DMS79 (cell line): ENCODE measurements at places on chromosomes 11 and 22.

GRCh38 chr22:48706934-48707762, 1120.5 kb downstream of the BRD1 start:
- no peak for DNase-seq

- DNase-seq = no peak
Observed at GRCh38 chr11:64027651-64028397, 7.9 kb upstream of the FLRT1 start.

DNA sequence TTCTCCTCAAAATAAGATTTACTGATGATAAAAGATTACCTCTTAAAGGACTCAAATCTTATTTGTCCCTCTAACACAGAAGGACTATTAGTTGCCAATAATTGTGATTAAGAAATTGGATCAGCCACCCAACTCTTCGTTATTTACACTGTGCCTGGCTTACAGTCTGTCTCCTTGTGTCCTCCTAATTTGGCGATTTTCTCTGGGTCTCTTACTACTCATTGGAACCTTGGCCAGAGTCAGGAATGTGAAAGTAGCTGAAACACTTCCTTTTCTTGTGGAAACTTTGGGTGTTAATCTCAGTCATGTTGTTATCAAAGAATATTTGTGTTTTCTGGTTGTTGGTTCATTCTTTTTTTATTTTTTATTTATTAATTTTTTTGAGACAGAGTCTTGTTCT, 83.2 kb downstream of the TEAD1 start:
- DNase-seq = no peak

DNA sequence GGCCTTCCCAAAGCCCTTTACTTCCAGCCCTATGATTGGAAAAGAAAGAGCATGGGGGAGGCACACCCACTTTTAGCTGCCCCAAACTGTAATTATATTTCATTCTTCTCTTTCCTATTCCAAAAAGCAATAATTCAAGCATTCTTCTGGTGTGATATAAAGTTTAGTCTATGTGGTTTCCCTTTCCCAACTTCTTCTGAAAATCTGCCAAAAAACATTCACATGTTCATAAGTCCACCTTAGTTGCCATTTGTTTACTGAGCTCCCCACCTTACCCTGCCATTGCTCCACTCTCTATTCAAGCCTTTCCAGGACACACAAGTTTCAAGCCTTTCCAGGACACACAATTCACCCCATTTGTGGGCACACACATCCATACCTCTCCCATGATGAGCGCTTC, 111.6 kb upstream of the BMAL1 start:
- no peak for DNase-seq

DNA sequence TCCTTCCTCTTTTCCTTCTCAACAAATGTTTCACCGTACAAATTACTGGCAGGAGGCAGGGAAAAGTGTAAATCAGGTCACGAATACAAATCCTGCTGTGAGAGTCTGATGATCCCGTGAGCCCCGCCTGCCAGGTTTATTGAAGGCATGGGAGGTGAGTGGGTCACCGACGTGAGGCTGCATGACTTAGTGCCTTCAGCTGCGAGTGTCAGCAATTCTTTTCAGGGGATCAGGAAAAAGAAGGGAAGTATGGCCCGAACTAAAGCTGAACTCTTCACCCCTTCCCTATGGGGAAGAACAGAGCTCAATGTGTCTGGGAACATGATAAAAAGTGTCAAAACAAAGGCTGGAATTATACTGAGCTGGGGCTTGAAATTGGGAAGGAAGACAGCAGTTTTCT, 166.2 kb downstream of the OPCML start:
- DNase-seq = no peak

DNA sequence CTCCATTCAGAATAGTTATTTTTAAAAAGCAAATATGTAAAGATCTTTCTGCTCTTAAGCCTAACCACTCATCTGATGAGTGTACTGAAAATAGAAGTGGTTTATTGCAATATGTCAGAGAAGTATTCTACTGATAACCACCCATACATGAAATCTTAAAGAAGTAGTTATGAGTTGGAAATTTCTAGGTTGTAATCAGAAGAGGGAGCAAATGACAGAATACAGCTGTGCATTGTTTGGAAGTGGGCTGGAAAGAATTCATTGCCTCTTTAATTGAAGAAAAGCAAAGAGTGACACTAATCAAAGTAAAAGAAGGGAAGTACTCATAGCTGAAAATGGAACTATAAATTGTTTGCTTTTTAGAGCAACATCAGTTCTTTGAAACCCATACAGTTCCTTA, 39.4 kb downstream of the FDX1 start:
- DNase-seq = no peak

GRCh38 chr22:35212009-35212408, 45.3 kb upstream of the HMGXB4 start:
- DNase-seq = no peak

GRCh38 chr22:19970031-19970478, 28.4 kb upstream of the TXNRD2 start:
- no peak for DNase-seq

DNA sequence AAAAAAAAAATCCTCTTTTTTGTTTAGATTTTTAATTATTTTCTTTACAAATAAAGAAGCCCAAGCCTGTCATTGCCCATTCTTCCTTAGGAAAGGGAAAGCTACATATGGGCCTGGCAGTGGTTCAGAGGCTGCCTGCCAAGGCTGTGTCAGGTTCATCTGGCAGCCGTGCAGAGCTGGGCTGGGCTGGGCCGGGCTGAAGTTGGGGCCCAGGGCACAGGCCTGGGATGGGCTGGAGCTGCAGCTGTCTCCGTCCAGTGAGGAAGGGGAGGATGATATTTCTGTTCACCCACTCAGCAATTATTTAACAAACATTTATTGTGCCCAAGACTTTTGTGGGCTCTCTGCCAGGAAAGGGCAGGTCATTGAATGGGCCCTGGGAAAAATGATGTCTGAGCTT, 4.6 kb downstream of the PRR5L start:
- DNase-seq = no peak

DNA sequence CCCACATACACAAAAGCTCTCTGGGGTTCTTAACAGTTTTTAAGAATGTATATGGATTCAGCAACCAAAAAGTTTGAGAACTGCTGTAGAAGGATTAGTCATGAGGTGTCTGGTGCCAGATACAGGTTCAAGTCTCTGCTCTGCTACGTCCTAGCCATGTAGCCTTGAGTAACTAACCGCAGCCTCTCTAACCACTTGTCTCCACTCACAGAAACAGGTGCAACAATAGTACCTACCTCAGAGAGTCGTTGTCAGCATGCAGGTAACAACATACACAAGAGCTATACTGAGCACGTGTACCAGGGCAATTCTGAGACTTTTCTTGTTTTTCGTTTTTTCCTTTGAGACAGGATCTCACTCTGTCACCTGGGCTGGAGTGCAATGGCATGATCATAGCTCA, 26.9 kb downstream of the CBX7 start:
- DNase-seq = peak; percentile 30

GRCh38 chr11:134751766-134752165, 339.7 kb upstream of the B3GAT1 start:
- DNase-seq = no peak

DNA sequence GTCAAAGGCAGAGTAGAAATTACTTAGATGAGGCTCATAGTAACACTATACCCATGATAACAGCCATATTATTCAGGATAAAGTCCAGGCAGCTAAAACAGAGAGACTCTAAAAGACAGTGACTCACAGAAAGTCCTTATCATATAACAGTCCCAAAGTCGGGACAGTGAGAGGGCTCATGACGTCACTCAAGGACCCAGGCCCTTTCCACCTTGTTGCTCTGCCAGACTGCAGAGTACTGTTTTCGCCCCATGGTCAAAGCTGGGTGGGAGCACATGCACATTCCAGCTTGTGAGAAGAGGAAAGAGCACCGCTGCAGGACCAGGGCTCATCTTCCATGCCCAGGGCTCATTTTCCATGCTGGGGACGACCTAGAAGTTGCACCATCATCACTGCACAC, 29.4 kb upstream of the NUP50 start:
- DNase-seq = no peak

GRCh38 chr11:14881576-14882193, 10.3 kb downstream of the CYP2R1 start:
- no peak for DNase-seq

DNA sequence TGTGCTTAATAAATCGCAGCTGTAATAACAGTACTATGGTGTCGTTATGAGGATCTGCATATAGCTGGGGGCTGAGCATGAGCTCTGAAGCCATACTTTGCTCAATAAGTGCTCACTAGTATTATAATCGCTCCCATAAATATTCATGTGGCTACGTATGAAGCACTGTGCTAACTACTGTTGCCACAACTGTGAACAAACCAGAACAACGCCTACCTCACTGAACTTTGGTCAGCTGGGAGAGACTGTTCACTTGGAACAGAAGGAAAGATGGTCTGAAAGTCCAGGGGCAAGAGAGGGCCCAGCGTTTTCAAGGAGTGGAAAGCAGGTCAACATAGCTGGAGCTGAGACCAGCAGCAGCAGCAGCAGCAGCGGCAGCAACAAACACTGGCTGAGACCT, 141.6 kb downstream of the EFCAB6 start:
- no peak for DNase-seq

- no peak for DNase-seq
Observed at GRCh38 chr11:5242208-5242607, 7.4 kb downstream of the HBG1 start.

- no peak for DNase-seq
Observed at GRCh38 chr11:89293965-89294679, 116.4 kb downstream of the TYR start.

DNA sequence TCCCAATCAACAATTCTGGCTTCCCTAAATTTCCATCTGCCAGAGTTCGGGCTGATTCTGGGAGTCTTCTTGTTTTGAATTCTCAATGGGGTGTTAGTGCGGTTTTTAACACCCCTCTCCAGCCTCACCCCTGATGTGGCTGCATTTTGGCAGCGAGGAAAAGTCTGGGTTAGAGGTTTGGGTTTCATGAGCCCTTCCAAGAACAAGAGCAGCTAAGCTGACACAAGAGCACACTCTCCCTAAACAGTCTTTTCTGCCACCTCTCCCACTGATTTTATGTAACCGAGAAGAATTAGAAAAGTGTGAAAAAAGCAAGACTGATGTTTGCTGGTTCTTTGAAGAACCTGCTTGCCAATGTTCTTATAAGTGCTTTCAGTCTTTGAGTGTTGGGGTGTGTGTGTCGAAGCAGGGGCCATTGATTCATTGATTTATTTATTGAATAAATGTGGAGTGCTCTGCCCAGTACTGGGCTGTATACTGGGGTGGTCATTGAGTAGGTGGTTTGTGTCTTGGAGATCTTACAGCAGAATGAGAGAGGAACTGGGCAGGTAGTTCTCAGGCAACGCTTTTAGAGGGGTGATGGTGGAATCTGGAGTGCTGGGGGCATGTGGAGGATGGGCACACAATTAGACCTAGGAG, 101.5 kb downstream of the TRAF6 start:
- DNase-seq = no peak

GRCh38 chr22:49976439-49977175, 16.0 kb downstream of the PIM3 start:
- DNase-seq = no peak

GRCh38 chr11:69637941-69638871, 2.8 kb upstream of the CCND1 start:
- no peak for DNase-seq

DNA sequence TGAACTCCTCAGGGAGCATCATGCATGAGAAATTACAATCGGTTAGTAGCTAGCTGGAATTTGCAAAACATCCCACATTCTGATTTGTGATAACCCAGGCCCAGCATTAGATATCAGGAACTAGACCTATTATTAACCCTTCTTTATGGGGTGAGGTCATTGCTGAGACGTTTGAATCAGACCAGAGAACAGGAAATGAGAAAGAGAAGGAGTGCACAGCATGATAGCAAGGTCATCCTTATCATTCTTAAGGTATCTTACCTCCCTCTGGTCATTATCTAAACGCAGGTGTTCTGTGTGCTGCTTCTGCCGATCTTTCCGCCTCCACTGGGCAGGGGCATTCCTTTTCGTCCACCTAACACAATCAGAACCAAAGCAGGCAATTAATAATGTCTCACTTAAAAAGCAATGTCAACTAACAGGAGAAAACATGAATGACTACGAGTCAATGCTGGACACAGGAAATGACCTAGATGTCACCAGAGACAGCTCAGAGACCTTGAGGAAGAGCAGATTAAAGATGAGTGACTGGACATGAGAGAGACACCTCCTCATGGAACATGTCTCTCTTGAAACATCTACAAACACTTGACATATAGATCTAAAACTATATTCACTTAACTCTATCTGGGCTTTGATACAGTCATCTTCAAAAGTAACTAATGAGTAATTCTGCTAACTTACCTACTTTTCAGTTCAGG, 78.3 kb upstream of the SCUBE2 start:
- DNase-seq = no peak

- no peak for DNase-seq
Observed at GRCh38 chr22:17266251-17266971, 47.2 kb upstream of the ADA2 start.

DNA sequence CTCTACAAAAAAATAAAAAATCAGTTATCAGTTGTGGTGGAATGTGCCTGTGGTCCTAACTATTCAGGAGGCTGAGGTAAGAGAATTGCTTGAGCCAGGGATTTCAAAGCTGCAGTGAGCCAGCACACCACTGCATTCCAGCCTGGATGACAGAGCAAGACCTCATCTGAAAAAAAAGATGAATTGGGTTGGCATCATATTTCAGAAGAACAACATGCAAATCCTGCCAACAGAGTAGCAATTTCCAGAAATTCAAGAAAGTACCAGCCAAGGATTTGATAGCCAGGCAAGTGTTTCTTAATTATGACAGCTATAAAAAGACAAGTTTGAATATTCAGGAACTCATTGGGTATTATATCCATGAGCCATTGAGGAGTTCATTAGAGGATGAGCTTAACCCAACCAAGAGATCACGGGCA, 75.2 kb downstream of the USP47 start:
- DNase-seq = no peak

- DNase-seq = no peak
Observed at GRCh38 chr11:2383852-2384804, 7.0 kb downstream of the CD81 start.

GRCh38 chr11:24297461-24297860, 199.4 kb upstream of the LUZP2 start:
- no peak for DNase-seq

DNA sequence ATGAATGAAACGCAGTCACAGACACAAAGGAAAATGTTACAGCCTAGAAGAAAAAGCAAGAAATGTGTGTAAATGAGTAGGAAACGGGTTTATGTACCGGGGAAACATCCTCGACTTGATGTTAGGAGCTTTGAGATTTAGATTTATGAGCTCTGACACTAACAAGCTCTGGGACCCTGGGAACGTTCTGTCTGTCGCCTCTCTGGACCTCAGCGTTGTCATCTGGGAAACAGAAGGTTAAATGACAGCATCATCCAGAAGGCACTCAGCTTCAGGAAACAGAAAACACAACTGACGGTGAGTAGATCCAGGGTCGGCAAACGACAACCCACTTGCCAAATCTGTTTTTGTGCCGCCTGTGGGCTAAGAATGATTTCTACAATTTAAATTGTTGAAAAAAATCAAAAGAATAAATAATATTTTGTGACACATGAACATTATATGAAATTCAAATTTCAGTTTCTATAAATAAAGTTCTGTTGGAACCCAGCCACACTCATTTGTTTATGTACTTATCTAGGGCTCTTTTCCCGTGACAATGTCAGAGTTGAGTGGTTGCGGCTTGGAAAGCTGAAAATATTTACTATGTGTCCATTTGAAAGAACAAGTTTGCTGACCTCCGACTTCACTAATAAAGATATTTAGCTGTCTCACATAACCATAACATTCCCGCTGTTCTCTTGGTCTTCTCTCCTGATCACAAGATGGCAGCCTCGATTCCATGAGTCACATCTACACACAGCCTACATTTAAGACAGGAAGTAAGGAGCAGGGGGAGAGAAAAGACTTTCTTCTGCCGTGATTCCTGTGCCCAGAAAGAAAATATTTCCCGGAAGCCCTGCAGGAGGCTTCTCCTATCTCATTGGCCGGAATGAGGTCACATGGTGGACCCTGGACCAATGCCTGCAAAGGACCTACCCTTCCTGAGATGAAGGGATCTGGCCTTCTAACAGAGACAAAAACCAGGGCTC, 47.1 kb upstream of the SYT13 start:
- peak; percentile 49 for DNase-seq
